ENCODE measurements at places on chromosomes 6 and 20. TPM values are rescaled to one million over a fixed set of nuclear protein-coding genes. Genes with fewer than 3 reads are reported as not detected.
A peak's percentile ranks its signal among the peaks of the same experiment; 100 is the strongest.

Gene PSORS1C2
- not detected for total RNA-seq

Gene SMIM26
- 61.2 TPM for total RNA-seq

Gene FGD2
- total RNA-seq = 0.07 TPM

Gene OR12D3
- total RNA-seq = not detected

Gene GPR63
- total RNA-seq = 2.8 TPM

Gene SPATA25
- total RNA-seq = 0.44 TPM

Gene HLA-DRB1
- not detected for total RNA-seq

Gene PSMB9
- total RNA-seq = 33.9 TPM

Gene SYCP2L
- 0.92 TPM for total RNA-seq

Gene SYNGAP1
- total RNA-seq = 3.3 TPM

Gene SPTLC3
- 7.8 TPM for total RNA-seq

- no peak for DNase-seq
Measured at GRCh38 chr6:136465766-136466303, 84.4 kb downstream of the MAP7 start.

DNA sequence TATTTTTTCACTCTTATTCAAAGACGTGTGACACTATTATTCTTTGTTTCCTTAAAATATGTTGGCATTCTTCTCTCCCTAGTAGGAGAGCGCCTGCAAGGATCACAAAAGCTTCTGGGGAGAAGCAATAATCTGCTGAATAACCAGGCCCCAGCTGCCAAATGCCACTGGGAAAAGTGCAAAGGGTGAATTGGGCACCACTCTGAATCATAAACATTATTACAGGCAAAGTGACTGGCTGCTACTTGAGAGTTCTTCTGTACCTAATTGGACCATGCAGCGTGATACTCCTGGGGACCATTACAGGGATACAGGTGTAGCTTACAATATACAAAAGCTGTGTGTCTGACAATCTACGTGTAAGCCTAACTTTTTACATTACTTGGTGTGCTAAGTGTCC lies 152.8 kb downstream of the ATXN1 start:
- DNase-seq = no peak

- DNase-seq = peak; percentile 11
Measured at GRCh38 chr20:54995553-54995952, 520.2 kb downstream of the DOK5 start.

- DNase-seq = no peak
Measured at GRCh38 chr6:3165631-3166534, 8.5 kb upstream of the TUBB2A start.

- DNase-seq = no peak
Measured at GRCh38 chr6:111417946-111418345, 65.1 kb downstream of the REV3L start.

GRCh38 chr6:12164508-12164770 lies 125.7 kb upstream of the EDN1 start:
- DNase-seq = no peak

DNA sequence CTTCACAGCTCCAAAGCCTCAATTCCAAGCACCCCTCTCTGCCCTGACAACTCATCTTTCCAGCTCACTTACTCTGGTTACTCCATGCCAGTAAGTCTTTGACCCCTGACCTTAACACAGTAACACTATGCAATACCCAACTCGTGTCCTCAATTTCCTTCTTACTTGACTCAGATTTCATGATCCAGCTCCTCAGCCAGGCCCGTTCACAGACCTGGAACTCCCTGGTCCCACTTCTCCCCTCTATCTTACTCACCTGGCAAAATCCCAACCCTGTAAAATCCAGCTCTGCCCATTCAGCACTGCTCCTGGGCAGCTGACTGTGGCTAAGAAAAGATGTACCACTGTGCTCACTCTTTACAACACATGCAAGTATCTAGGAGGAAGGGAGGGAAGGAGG lies 7.9 kb downstream of the GNL1 start:
- DNase-seq = no peak

- DNase-seq = no peak
Measured at GRCh38 chr6:136889271-136890193, 32.6 kb upstream of the SLC35D3 start.

DNA sequence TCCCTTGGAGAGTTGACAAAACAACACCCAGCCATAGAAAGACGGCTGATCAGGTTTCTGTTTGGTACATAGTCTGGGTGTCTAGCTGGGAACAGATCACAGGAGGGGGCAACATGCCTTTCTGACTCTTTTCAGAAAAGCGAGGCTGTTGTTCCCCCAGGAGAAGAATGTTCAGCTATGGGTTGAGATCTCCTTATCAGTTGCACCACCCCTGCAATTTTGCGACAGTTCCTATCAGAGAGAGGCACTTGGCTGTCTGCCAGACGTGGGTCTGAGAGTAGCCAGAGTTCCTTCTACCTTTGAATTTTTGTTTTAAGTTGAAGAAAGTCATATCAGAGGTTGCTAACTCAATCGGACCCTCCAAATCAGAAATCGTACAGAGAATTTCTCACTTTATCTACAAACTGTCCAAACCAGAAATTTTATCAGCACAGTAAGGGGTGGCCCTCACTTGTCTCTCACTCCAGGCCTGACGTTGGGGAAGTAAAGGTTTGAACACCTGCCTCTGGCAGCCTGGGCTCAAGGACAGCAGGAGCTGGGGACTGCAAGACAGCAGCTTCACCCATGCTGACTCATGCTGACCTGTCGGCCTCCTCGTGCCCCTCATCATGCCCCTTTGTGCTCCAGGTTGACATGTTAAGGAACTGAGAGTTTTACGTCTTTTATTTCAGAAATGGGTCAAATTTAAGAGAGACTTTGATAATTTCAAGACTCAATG lies 42.3 kb downstream of the TMC2 start:
- DNase-seq = no peak

DNA sequence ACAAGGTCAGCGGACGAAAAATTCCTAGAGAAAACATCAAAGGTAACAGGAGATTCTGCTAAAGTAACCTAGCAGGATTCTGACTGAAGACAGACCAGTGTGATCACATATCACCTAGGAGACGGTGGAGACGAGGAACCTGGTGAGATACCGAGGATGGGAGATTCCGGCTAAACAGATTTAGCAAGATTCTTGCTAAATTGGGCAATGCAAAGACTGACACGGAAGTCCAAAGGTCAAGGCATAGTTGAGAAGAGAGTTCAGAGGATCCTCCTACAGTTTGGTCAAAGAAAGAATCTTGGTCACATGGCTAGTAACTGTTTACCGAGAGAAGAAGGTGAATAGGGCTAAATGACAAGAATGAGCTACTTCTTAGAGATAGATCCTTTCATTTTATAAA lies 61.1 kb downstream of the TMEM170B start:
- DNase-seq = no peak

DNA sequence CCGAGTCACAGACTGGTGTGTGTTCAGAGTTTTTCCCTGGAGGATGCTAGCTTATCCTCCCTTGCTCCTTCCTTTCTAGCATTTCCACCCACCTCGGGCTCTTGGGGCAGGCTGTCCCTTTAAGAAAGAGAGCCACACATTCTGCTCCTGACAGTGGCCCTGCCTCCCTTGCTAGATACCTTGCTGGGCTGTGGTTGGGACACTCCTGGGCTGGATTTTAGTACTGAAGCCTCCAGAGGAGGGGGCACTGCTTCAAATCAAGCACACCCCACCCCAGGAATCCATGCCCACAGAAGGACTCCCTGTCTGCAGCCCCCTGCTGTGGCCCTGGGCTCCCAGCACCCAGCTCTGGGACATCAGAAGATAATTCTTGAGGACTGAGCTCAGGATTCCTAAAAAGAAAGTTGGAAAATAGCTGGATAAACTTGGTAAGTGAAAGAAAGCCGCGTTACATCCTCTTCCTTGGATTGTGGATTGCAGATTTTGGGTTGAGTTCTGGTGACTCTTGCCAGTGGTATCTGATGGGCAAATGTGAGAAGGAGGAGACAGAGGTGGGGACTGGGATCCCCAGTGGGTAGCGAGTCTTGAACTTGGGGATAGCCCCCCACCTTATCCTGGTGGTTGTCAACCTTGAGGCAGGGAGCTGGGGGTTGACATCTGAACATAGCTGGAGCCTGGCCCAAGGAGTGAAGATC lies 29.0 kb downstream of the DAAM2 start:
- no peak for DNase-seq

- DNase-seq = no peak
Measured at GRCh38 chr6:24032896-24033688, 92.9 kb upstream of the NRSN1 start.

- DNase-seq = no peak
Measured at GRCh38 chr6:148240461-148240840, 102.2 kb upstream of the SASH1 start.

DNA sequence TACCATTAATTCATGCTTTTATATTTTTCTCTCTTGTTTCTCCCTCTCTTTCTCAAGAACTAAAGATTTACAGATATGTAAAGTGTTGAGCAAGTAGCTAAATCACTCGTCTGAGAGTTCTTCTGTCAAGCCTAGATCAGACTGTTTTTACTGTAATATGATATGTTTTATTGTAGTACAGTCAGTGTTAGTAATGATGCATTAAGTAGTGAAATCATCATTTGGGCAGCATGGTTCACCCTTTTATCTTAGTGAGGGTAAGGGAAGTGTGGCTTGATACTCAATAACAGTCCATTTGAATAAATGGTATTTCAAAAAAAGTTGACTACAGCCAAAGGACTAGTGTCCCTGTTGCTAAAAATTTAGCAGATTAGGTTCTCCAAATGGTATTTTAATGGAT lies 9.2 kb downstream of the CYB5R4 start:
- peak; percentile 78 for DNase-seq

DNA sequence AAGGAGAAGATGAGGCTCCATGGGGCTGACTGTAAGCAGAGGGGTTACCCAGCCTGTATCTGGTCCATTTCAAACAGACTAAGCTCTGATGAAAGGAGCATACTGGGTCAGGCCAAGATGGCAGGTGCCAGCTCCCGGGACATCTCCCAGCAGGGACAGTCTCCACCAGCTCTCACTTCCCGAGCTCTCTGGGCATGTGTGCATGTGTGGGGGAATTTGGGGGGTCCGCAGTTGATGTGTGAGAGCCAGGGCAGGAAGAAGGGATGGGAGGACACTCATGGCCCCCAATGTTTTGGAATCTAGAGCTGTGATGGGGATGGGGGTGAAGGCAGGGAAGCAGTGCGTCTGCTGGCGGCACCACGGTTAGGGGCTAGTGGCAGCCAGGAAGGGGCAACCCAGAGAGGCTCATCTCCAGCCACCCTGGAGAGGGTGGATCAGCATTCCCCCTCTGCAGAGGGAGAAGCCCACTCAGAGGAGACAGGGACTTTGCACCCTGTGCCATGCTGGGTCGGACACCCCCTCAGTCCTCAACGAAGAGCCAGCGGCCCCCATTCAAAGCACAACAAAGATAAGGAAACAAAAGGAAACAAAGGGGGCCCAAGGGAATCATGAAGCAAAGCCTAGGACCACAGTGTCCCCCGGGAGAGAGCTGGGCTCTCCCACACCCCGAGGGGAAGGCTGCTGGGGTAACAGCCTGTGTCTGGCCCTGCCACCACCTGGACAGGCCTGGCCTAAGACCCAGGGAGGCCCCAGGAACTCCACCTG lies 52.4 kb downstream of the DSTN start:
- DNase-seq = no peak

- DNase-seq = peak; percentile 44
Measured at GRCh38 chr20:11103866-11104265, 430.1 kb upstream of the JAG1 start.

GRCh38 chr20:54438166-54438565 lies 37.2 kb upstream of the DOK5 start:
- DNase-seq = no peak

DNA sequence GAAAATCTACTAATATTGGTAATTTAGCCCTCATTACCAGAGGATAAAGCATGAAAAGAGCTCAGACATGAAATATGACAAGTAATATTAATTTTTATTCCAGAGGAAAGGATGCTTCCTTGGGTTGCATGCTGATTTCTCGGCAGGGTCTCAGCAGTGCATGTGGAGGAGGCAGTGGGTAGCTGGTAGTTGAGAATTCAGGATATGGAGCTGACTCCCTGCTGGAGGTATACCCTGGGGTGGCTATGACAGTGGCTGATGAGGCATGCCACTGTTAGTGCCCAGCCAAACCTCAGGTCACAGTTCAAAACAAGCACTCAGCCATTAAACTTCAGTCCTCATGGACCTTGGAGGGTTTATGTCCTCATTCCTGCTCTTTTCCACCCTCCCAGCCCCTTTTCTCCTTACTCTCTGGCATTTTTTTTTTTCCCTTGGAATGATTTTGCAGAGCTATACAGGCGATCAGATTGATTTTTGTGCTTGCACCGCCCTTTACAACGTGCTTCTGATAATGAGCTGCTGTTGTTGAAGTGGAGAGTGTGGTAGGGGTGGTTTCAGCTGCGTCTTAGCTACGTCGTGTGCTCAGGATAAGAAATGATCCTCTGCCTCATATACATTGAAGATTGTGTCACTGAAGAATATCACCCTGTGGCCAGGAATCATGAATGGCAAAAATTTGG lies 761.9 kb upstream of the MMS22L start:
- DNase-seq = no peak

GRCh38 chr20:60463798-60464197 lies 505.6 kb downstream of the CDH26 start:
- DNase-seq = peak; percentile 2

All from foreskin keratinocyte (primary cell).